ENCODE measurements at places on chromosomes 6 and 20.

- DNase-seq: no peak
Observed at GRCh38 chr6:7106752-7107577, 796 bp upstream of the RREB1 start.

- DNase-seq: peak; percentile 63
Observed at GRCh38 chr6:108619431-108620197, 58.9 kb downstream of the FOXO3 start.

GRCh38 chr6:88472851-88473525 lies 306.8 kb upstream of the CNR1 start:
- DNase-seq: no peak

GRCh38 chr20:46770330-46771194 lies 61.1 kb downstream of the SLC2A10 start:
- no peak for DNase-seq

GRCh38 chr6:83514866-83515466 lies 2.6 kb downstream of the PRSS35 start:
- peak; percentile 55 for DNase-seq

- DNase-seq: no peak
Observed at GRCh38 chr20:37505263-37506151, 15.5 kb upstream of the NNAT start.

DNA sequence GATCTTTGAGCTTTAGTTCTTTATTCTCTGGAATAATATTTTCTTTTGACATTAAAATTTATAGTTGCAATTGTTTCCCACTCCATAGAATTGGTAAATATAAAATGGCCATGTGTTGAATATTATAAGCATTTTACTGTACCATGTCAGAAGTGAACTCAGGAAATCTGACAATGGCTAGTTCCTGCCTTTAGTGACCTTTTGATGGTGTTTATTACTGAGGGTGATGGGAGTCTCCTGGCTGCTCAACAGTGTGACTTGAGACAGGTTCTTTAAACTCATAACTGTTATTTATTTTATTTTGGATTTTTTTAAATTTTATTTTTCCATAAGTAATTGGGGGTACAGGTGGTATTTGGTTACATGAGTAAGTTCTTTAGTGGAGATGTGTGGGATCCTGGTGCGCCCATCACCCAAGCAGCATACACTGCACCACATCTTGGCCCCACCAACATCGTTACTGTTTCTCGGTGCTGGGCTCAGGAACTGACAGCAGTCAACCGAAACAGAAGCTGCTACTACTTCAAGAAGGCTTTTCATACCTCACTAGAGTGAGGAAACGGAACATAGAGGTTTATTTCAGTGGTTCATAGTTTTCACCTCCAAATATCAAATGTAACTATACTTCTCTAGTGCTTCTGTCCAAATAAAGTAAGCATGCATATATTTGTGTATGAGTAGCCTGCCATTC lies 90.4 kb downstream of the PLEKHG1 start:
- no peak for DNase-seq

DNA sequence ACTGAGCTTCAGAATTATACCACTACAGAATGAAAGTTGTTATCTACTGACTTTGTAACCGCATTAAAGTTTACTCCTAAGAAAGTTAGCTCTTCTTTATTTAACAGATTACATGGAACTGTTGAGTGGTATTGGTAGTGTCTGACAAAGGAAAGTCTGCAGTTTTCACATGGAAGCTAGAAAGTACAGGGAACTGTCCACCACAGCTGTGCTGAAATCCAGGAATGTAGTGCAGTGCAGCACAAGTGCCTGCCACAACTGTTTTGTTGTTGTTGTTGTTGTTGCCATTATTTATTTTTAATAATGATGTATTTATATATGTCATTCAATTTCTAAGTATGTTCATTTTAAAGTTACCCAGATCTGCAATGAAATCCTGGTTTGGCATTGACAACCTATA lies 464.9 kb downstream of the TBC1D32 start:
- DNase-seq: no peak

GRCh38 chr6:1250489-1251197 lies 61.3 kb upstream of the FOXQ1 start:
- no peak for DNase-seq

- no peak for DNase-seq
Observed at GRCh38 chr20:61819574-61819846, 246.2 kb downstream of the TAF4 start.

DNA sequence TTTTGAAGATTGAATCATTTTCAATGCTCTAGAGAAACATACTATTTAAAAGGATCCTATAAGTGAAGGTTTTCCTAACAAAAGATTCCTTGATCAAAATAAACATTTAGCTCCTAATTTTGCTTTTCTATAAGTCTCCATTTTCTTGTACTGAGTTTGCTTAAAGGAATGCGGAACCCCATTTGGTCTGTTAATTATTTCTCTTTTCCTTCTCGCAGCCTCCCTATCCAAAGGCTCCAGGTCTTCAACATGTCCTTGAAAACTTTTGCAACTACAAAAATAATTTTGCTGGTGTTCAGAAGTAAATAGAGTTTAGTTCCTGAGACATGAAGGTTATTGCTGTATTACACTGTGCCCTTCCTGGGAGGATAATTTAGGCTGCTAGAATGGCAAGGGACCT lies 8.3 kb upstream of the NPEPL1 start:
- DNase-seq: no peak

GRCh38 chr6:119079283-119079809 lies 882 bp upstream of the FAM184A start:
- peak; percentile 36 for DNase-seq

DNA sequence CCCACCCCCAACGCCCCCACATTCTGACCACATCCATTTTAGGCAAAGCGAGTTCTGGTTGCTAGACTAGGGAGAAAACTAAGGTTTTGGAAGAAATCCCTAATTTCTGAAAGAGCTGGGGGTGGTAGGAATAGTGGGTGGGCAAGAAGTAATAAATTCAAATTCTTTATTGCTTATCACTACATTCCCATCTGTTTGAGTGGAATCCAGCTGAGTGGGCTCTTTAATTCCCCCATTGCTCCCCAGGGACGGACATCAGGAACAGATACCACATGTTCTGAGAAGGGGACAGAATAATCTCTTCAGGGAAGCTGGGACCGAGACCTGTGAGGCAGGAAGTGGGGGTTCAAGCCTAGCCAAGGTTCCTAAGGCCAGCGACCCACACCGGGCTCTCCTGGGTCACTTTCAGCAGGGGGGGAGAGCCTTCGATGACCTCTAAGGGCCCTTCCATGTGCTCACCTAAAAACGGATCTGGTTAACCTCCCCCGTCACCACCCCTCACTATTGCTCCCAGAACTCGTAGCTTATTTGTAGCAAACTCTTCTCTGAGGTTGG lies 42.3 kb upstream of the MRPS10 start:
- DNase-seq: no peak

DNA sequence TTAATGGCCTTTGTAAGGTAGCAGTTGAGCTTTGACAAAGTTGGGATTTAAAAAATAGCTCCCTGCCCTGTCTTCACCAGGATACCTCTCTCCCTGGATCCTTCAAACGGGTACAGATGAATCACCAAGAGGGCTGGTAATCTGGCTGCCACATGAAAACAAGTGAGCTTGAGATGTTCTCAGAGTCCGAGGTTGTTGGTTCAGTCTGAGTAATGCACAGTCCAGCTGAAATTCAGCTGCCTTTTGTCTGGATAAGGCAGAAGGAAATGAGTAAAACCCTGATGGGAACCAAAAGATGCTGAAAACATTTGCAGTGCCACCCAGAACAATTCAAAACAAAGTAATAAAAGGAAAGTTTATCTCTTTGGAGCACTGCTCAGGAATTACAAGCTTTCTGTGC lies 86.8 kb downstream of the GJA1 start:
- DNase-seq: no peak

DNA sequence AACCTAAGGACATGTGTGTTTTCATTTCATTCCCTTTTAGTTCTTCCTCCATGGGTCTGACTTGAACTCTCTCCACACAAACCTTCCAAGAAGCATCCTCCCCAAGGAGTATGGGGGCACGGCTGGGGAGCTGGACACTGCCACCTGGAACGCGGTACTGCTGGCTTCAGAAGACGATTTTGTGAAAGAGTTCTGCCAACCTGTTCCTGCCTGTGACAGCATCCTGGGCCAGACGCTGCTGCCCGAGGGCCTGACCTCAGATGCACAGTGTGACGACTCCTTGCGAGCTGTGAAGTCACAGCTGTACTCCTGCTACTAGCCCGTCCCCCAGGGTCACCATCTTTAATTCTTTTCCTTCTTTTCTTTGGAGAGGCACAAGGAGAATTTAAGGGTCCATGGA lies 13.5 kb downstream of the TTPAL start:
- no peak for DNase-seq

GRCh38 chr6:149492798-149493343 lies 8.1 kb upstream of the ZC3H12D start:
- no peak for DNase-seq

DNA sequence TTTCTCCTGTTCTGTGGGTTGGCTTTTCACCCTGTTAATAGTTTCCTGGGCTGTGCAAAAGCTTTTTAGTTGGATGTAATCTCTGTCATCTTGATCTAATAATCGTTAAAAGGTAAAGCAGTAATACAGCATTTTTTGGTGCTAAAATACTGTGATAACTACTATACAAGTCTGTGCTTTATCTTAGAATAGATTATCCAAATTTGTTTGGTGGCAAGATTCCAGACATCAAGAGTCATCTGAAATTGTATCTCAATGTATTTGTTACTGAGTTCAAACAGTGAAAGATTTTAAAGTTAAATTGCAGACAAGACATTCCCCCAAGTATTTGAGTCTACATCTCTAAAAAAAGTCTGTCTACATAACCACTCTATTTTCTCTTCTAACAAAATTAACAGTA lies 18.8 kb downstream of the TBPL1 start:
- no peak for DNase-seq

DNA sequence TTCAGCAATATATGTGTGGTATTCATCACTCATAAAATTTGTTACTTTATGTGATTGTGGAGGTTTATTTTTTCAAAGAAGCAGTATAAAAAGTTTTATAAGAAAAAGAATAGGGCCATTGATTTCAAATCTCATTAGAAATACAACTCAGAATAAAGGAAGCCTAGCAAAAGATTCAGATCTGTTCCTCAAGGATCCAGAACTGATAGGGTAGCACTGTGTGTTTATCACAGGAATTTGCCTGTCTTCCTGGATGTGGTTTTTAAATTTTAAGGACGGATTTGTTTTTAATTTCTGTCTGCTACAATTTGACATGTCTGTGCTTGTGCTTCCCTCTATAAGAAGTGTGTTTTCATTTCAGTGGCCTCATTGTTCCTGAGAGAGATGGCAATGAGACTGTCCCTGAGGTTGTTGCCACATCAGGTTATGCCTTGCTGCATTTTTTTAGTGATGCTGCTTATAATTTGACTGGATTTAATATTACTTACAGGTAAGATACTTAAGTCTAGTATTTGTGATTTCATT lies 74.6 kb downstream of the ATRN start:
- no peak for DNase-seq

GRCh38 chr20:19025430-19026120 lies 186.9 kb upstream of the SLC24A3 start:
- no peak for DNase-seq

GRCh38 chr20:25033924-25034300 lies 24.0 kb downstream of the ACSS1 start:
- DNase-seq: no peak

GRCh38 chr6:156348424-156348823 lies 428.8 kb upstream of the ARID1B start:
- peak; percentile 23 for DNase-seq

DNA sequence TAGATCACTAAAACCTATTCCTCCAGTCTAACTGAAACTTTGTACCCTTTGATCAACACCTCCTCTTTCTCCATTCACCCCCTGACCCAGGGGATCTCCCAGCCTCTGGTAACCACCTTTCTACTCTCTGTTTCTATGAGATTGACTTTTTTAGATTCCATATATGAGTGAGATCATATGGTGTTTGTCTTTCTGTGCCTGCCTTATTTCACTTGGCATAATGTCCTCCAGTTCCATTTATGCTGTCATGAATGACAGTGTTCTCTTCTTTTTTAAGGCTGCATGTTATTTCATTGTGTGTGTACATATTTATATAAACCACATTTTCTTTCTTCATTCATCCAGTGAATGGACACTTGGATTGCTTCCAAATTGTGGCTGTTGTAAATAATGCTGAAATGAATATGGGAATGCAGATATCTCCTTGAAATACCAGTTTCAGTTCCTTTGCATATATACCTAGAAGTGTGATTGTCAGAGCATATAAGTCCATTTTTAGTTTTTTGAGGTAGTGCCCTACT lies 57.7 kb downstream of the DHX35 start:
- DNase-seq: no peak

All from inflammatory macrophage treated with lipopolysaccharide for 4 hours (primary cell).